ENCODE measurements at places on chromosomes 12 and 14.

DNA sequence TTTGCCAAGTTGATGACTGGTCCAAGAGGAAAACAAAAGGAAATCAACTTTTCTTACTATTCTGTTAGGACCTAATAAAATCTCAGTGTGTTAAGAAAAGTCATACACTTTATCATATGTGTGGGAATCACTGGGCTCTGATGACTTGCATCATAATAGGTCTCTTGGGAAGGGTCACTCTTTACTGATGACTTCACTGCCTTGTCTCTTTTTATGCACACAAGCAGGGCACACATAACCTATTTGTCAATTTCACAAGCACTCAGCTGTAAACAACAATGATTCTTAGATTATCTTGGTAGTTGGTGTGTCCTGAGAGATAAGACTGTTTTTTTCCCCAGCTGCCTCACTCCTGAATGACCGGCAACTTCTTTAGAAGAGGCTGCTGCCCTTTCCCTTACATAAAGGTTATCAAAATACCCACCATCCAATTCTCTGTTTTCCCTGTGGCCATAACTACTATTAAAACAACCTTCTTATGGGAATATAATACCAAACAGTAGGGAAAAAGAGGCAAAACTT is 50.9 kb upstream of the INSM2 start:
- DNase-seq: no peak

GRCh38 chr14:34951286-34951685 is 31.5 kb upstream of the SRP54 start:
- DNase-seq: no peak

DNA sequence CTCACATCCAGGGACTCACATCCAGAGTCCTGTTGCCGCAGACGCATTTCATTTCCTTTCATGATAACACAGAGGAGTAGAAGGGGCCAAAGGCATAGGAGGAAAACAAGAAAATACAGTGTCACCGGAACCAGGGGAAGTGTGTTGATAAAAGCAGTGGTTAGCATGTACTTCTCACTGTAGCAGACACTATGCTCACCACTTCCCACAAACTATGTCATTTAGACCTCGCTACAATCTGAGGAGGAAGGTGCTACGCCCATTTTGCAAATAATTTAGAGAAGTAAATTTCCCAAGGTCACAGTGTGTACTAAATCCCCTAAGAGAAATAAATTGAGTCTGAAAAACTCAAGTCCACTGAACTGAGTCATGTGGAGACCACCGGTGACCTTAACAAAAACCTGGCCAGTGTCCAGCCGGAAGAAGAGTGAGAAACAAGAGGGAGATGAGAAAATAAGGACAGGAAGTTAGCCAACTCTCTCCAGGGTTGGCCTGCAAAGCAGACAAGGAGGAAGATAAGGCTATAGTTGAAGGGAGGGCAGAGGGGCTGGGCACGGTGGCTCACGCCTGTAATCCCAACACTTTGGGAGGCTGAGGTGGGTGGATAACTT is 25.8 kb upstream of the TMCC3 start:
- no peak for DNase-seq

GRCh38 chr12:25972783-25973182 is 14.3 kb downstream of the RASSF8 start:
- DNase-seq: no peak

DNA sequence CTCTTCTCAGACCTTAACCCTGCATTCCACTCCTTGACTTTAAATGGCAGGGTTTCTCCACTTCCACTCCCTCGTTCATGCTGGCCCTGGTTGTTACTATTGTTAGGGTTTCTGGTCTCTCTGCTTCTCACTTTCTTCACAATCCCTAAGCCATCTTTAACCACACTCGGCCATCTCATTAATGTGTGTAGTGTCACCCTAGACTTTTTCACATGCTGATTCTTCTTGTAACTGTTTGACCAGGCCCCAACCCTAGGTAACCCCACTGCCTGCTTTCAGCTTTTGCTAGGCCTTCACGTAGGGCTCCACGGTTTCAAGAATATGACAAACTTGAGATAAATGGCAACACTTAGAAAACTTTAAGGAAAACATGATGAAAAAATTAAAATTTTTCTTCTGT is 195.1 kb downstream of the IPO8 start:
- DNase-seq: no peak

DNA sequence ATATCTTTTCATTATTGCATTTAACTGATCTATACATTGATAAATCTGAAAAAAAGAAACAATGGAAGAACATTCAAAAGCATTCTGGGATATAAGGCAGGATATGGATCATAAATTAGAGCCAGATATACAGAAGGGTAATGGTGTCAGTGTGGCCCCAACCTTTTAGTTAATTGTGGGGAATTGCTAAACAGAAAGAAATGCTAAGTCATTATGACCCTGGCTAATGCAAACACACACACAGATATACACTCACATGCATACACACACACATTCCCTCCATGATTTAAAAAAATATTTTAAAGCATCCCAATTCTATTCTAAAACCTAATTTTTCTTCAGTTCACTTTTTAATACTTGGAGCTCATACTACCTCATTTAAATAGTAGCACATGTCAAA is 404.5 kb downstream of the BCAT1 start:
- no peak for DNase-seq

- DNase-seq: no peak
Observed at GRCh38 chr12:53980802-53981496, 4.0 kb upstream of the HOXC10 start.

GRCh38 chr14:99786511-99786989 is 6.7 kb upstream of the EML1 start:
- no peak for DNase-seq

All from activated CD4-positive, alpha-beta T cell treated with anti-CD3 and anti-CD28 coated beads for 48 hours (primary cell).